ENCODE measurements at places on chromosomes 12 and 14. TPM values are rescaled to one million over a fixed set of nuclear protein-coding genes. Genes with fewer than 3 reads are reported as not detected.

The CCNT1 gene
- 25.7 TPM for total RNA-seq

The ADAMTS20 gene
- not detected for total RNA-seq

The RAPGEF3 gene
- 15.6 TPM for total RNA-seq

The OTX2 gene
- total RNA-seq: not detected

The SERPINA3 gene
- 3.1 TPM for total RNA-seq

The SLC5A8 gene
- total RNA-seq: not detected

The AKT1 gene
- 176 TPM for total RNA-seq

The SINHCAF gene
- total RNA-seq: 79.2 TPM

The GON7 gene
- 18.6 TPM for total RNA-seq

The NRDE2 gene
- total RNA-seq: 26.1 TPM

The C1S gene
- 168 TPM for total RNA-seq

The ANKRD33 gene
- not detected for total RNA-seq

The CCDC175 gene
- total RNA-seq: 0.60 TPM

The ITGA7 gene
- 46.0 TPM for total RNA-seq

The SERPINA12 gene
- not detected for total RNA-seq

The BMP4 gene
- 16.0 TPM for total RNA-seq

The SIRT4 gene
- 2.8 TPM for total RNA-seq

The CDCA4 gene
- 5.6 TPM for total RNA-seq

The MFAP5 gene
- 10.7 TPM for total RNA-seq

The KCNMB4 gene
- total RNA-seq: 0.52 TPM

The TAS2R9 gene
- total RNA-seq: not detected

The LALBA gene
- not detected for total RNA-seq

The OR4N5 gene
- total RNA-seq: not detected

The WNT1 gene
- total RNA-seq: not detected

The UNC79 gene
- 0.09 TPM for total RNA-seq
